ENCODE measurements at places on chromosomes 2 and 18. TPM values are rescaled to one million over a fixed set of nuclear protein-coding genes. Genes with fewer than 3 reads are reported as not detected.
A peak's percentile ranks its signal among the peaks of the same experiment; 100 is the strongest.

FBXO36 gene
- 0.91 TPM for total RNA-seq

MAP3K20 gene
- total RNA-seq, result 4.3 TPM

SERPINB12 gene
- total RNA-seq, result not detected

PPM1G gene
- total RNA-seq, result 122 TPM

EVX2 gene
- total RNA-seq, result not detected

CERS6 gene
- total RNA-seq, result 15.0 TPM

NR4A2 gene
- total RNA-seq, result 9.7 TPM

ABCG8 gene
- not detected for total RNA-seq

FSHR gene
- total RNA-seq, result not detected

DNA sequence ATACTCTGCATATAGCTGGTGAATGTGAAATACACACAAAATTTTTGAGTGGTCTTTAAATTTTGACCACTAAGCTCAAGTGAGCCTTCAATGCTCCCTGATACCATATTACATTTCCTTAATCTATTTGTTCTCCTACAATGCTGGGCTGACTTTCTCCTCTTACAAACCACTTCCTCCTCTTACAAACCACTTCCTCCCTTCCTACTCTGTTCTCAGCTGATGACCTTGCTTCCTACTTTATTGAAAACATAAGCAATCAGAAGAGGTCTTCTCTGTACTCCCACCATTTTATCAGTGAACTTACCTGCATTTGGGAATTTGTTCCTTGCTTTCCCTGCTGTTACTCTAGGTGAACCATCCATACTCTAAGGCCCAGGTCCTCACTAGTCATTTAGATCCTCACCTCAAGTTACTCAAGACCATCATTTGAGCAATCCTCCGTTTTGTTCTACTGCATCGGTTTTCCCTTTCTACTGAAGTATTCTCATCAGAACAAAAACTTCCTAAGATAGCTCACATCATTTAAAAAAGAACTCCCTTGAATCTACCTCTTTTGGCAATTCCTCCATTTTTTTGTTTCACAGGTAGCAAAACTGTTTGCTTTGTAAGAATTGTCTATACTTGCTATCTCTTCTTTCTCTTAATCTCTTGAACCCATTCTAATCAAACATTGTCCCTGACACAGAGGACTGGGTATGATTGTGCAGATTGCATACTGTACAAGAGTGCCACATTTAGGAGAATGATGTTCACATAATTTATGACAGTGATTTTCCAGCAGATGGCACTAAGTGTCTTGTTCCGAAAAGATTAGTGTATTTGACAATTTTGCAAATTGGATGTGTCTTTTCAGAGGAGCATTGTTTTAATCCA lies 96.5 kb downstream of the EPB41L5 start:
- no peak for DNase-seq

- DNase-seq, result no peak
These were observed 143.2 kb upstream of the RND3 start for GRCh38 chr2:150630587-150631235.

GRCh38 chr2:102743259-102743658 lies 18.6 kb upstream of the TMEM182 start:
- DNase-seq, result no peak

DNA sequence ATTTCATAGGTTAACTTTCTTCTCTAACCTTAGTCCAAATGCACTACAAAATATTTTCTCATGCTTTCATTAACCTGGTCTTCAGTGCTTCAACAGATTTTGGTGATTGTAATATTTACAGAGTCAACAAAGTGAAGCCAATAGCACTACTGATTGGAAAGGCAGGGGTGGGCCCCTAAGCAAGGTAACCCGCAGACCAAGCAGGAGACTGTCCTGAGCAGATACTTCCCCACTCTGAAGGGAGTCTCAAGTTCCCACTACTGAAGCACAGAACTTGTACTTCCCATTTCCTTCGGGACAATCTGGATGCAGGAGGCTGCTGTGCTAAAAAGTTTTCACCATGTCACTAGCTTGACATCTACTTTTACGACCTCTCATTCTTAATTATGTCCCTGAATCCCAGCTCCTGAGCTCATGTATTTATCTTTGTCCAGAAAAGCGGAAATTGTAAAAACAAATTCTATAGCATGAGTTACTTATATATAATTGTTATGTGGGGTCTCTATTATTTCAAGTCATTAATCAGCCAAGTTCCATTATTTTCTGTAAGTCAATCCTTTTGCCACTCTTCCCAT lies 311.6 kb upstream of the REV1 start:
- no peak for DNase-seq

GRCh38 chr2:8285081-8285480 lies 396.8 kb upstream of the ID2 start:
- no peak for DNase-seq

- peak; percentile 21 for DNase-seq
These were observed 23.6 kb downstream of the SLC66A2 start for GRCh38 chr18:79927607-79928562.

- no peak for DNase-seq
These were observed 94.1 kb downstream of the RTN4 start for GRCh38 chr2:54956111-54956627.

DNA sequence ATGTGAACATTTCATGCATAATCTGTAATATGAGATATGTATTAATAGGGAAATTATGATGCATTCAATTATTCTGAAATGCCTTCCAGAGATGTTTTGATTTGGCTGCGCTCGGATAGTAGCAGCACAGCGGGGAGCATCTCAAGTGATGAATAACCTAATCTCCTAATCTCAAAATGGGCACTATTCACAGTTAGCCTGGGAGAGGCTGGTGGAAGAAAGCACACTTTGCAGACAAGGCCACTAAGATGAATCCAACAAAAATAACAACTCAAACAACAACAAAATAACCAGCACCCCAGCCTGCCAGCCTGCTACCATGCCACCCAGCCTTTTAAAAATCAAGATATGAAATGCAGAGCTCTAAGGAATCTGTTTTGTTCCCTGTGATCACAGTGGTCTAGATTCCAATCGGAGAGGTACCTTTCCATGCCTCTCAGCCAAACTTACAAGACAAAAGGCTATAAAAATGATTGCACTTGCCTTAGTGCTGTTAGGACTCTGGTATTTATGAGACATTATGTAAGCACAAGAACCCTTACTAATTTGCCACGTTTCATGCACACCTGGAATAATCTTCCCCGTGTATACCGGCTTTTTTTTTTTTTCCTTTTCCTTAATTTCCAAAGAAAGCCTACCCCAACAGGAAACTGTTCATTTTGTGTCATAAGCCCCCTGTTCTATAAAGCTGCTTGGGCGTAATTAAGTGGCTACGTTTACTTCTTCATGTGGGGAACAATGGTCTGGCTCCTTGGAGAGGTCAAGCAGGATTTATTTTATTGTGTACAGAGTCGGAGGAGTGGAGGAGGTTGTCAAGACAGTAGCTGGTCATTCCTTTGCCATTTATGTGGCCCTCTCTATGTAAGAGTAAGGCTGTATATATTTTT lies 526.9 kb upstream of the FANCL start:
- no peak for DNase-seq

GRCh38 chr2:192194265-192194865 lies 368 bp downstream of the TMEFF2 start:
- no peak for DNase-seq

DNA sequence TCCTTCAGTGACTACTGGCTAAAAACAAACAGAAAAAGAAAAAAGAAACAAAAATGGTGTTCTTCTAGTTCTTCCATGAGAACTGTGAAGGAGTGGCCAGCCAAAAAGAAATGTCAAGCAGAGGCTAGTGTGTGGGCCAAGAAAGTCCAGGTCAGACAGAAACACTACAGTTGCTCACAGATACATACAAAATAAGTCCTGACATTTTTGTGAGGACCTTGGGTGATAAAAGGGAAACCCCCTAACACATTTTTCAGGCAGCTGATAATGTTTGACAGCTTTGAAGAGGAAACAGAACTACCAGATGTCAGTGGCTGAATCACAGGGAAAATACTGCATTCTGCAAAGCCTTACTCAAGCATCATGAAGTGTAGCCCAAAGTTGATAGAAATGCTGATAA lies 28.1 kb downstream of the ARHGAP25 start:
- DNase-seq, result no peak

GRCh38 chr2:54665436-54665856 lies 58.0 kb upstream of the EML6 start:
- no peak for DNase-seq

DNA sequence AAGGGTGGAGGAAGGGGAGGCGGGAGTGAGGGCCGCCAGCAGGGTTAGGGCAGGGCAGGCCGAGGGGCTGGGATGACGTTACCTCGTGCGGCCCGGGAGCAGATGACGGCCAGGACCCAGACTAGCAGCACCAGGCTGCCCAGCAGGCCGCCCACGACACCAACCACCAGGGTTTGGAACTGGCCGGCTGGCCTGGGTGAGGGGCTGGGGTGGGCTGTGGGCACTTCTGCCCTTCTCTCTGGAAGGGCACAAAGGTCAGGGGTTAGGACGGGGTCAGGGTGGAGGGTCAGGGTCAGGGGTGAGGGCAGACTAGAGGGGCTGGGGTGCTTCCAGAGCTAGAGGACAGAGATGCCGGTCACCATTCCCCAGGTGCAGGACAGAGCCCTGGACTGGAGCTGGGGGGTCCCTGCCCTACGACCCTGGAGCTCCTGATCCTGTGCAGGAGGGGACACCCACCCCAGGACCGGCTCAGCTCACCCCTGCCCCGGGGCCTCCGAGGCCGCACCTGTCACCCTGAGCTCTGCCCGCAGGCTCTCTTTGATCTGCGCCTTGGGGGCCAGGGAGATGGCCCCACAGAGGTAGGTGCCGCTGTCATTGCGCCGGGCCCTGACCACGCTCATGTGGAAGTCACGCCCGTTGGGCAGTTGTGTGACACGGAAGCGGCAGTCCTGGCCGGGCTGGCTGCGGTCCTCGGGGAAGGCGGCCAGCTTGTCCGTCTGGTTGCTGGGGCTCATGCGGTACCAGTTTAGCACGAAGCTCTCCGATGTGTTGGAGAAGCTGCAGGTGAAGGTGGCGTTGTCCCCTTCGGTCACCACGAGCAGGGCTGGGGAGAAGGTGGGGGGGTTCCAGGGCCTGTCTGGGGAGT lies 6.3 kb downstream of the PDCD1 start:
- DNase-seq, result no peak

DNA sequence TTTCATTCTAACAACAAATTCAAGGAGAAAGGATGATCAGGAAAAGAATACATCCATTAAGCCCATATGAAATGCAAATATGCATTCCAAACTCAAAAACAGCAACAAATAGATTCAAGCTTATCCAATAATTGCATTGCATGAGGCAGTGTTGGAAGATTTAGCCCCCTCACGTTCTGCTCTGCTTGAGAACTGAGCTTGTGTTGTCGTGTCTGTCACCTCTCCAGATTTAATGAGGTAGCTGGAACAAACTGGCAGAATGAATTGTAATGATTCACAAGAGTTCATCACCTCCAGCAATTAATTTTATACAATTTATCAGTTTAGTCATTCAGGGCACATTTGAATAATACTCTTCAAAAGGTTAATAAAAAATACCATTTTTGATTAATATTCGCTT lies 54.8 kb downstream of the AP1S3 start:
- DNase-seq, result no peak
